ENCODE measurements at places on chromosomes 2 and 18.

DNA sequence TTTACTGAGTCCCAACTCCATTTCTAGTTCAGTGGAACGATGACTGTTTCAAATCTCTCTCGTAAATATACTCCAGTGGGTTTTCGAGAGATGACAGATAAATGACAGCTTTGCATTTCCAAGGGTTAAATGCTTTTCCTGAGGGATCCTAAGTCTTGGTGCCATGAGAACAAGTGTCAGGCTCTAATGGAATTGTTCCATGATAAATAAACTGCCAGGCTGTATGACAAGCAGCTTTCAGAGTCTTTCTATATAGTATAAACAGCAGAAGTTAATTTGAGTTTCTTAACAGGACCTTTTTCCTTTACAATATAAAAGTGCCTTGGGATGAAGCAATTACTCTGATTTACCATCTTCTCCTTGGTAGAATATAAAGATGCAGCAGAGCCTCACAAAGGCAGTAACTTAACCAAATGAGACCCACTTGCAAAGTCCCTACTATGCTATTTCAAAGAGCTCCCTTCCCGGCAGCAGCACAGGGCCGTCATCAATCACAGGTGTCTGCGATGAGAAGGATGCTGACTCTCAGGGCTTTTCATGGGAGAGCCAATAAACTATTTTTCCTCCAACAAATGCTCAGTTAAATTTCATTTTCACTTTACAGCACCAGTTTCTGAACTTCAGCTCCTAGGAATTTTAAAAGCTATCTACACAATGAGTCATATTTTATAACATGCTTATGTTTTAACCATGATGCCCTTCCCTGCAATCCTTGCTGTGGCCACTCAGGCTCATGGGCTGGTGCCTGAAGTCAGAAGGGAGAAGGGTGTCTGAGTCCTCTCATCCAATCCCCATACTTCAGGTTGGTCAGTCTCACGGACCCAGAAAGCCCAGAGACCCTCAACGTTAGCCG lies 123.8 kb downstream of the AFF3 start:
- DNase-seq = no peak

- no peak for DNase-seq
Measured at GRCh38 chr2:165371356-165371755, 98.1 kb upstream of the CSRNP3 start.

- no peak for DNase-seq
Measured at GRCh38 chr2:98013407-98014042, 17.8 kb upstream of the TMEM131 start.

- no peak for DNase-seq
Measured at GRCh38 chr2:14866736-14867352, 234.3 kb downstream of the LRATD1 start.

- DNase-seq = peak; percentile 78
Measured at GRCh38 chr2:233267516-233268245, 16.2 kb downstream of the ATG16L1 start.

DNA sequence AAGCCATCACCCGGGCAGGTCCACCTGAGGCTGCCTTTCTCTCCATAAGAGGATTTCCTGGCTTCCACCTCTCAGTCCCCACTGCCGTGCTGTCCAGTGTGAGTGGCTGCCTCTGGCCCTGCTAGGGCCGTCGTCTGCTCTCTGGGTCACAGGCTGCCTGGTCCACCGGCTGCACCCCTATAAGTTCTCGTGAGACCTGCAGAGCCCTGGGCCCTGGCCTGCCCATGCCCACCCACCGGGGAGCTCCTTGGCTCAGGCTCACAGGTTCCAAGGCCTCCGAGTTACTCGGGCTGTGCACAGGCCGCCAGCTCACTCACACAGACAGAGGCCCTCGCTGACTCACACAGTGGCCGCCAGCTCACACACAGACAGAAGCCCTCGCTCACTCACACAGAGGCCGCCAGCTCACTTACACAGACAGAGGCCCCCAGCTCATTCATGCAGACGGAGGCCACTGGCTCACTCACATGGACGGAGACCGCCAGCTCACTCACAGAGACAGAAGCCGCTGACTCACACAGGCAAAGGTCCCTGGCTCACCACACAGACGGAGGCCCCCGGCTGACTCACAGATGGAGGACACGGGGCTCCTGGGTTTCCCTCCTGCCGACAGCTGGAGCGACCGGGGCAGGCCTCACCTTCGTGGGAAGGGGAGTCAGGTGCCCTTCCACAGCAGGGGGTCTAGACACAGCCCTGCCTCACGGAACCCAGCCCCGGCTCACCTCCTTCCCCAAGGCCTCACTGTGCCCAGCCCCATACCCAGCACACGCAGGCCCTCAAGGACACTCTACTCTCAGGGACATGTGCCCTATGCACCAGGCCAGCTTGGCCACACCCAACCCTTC lies 334.1 kb upstream of the MYT1L start:
- no peak for DNase-seq

GRCh38 chr2:176650104-176650837 lies 381.0 kb downstream of the MTX2 start:
- DNase-seq = no peak

DNA sequence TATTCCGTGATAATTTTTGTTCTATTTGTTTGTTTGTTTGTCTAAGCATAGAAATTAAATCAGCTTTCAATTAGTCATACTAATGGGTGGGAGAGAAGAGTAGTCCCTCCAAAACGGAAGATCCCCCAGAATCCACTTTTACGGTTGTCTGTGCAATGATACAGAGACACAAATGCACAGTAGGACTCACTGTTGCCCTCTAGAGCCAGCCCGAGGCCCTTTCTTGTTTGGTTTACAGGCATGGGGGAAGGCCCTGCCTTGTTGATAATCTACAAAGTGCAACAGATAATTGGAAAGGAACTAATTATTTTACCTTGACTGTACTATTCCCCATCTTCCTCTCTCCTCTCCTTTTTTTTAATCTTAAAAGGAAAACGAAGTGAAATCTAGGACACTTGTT lies 121.1 kb downstream of the ACOXL start:
- peak; percentile 31 for DNase-seq
